Stimulated activated CD4-positive, alpha-beta T cell treated with anti-CD3 and anti-CD28 coated beads, Interleukin-4, amount 100 ng/mL, for 4 hours (primary cell): ENCODE measurements at places on chromosomes 5 and 9.

DNA sequence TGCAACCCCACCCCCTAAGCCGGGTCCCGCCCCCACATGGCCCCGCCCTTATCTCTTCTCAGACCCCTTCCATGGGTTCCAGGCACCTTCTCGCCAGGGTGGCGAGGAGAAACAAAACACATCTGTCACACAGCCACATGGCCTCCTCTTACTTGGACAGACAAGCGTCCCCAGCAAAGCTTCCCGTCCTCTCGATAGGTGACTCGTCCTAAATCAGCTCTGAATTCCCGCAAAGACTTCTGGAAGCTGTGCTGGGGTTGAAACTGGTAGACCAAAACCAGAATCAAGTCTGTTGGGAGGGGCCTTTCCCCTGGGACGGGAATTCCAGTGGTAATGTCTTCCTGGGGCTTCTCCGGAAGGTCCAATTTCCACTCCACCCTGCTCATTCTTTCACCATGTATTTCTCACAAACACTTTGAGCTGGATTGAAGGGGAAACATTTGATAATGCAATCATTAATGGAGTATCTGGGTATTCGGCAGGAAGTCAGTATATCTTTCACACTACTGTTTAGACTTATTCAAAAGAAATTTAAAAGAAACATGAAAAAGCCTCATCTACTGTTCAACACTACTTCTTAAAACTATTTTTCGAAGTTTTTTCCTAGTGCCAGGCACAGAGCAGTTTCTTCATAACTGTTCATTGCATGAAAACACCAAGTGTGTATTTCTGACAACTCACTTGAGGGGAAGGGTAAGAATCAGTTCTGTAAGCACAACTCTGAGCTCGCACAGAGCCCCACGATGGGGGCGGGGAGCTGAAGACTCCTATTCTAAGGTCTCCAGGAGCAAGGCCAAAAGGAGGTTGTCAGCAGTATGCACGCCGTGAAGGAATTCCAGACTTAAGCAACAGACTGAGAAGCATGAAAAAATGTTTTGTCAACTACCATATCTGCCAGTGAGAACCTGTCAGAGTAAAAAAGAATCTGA is 644 bp upstream of the CTNNAL1 start:
- no peak for DNase-seq

DNA sequence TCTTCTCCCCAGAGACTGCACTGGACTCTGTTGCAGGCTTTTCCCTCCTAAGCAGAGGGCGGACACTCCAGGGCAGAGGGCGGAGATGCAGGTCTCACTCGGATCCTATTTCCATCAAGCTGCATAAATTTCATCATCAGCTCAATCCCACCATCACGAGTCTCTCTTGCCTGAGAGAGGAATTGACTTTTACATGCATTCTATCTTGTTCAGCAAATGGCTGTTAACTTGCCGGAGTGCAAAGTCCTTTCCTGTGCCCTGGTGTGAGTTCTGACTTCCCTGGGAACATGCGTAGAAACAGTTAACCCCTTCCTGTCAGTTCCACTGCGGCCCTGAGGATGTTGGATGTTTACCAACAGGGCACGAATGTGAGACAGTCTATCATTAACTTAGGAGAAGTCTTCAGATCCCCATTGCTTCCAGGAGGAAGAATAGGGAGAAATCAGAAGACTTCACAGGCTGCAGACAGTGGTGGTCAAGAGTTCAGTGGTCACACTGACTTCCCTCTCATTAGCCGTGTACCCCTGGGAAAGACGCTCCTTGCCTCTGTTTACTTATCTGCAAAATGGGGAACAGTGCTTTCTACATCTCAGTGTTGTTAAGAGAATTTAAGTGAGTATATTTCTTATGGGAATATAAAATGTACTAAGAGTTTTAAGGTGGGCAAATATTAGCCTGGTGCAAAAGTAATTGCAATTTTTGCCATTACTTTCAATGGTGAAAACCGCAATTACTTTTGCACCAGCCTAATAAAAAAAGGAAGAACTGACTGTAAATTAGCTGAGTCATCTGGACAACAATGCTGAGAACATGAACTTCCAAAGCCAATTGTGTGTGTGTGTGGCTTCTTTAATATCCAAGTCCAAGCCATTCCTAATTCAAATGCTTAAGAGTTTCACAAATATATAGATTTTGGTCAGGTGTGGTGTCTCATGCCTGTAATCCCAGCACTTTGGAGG is 248.0 kb downstream of the DRD1 start:
- no peak for DNase-seq

DNA sequence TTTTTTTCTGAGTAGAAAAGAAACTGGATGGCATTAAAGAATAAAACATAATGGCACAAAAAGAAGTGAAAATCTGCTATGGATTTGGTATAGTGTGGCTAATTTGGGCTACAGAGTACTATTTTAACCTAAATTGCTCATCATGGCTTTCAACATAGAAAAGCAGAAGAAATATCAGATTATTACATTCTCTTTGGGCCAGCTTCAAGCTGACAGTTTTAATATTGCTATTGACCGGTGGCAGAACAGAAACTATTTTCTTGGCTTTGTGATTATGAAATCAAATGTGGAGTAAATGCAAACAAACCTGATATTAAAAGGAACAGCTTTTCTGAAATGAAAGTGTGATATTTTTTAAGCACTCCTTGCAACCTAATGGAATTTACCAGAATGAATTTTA is 301.5 kb downstream of the EPB41L4A start:
- DNase-seq = no peak

DNA sequence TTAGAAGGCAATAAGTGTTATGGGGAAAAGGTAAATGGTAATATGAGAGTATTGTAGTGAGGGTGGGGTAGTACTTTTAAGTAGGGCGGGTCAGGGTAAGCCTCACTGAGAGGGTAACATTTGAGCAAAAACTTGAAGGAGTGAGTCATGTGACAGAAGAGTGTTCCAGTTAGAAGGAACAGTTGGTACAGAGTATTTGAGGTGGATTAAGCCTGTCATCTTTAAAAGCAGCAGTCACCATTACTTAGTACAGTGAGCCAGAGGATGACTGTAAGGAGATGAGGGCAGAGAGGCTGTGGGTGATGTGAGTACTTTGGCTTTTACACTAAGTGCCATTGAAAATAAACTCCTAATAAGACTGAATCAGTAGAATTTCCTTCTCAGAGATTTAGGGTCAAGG is 54.8 kb downstream of the UBAP1 start:
- no peak for DNase-seq

GRCh38 chr9:76136986-76137385 is 246.5 kb downstream of the PCSK5 start:
- DNase-seq = no peak

DNA sequence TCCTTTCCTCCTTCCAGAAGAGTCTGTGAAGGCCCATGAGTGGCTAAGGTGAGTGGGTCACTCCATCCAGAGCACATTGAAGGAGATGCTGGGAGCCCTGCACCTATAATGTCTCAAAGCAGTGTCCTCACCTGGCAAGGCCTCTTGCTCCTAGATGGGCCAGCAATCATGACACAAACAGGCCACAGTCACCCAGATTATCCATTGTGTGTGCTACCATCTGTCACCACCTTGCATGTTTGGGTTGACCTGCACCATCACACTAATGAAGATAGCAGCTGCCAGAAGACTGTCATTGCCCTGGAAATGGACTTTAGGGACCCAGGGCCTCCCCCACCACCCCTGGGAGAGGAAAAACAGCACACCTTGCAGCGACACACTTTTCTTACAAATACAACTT is 69.6 kb downstream of the GABBR2 start:
- no peak for DNase-seq
